NCI-H1048 (cell line): ENCODE measurements at places on chromosomes 2 and 18.

GRCh38 chr18:51520676-51521180 is 323.2 kb upstream of the MEX3C start:
- DNase-seq: no peak

DNA sequence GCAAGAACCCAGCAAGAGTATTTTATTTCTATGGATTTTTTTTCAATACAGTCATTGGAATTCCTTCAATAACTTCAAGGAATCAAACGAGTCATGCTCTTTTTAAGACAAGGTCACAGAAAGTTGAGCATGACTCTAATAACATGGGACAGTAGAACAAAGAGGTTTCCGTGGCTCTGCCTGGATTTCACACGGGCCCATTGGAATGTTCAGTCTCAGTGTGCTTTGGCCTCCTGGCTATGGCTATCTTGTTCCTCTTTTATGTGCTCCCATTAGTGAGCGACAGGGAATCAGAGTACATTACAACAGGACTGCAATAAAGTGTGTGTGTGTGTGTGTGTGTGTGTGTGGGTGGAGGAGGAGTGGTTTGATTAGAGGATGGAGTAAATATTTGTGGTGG is 312.4 kb downstream of the DCC start:
- no peak for DNase-seq

- DNase-seq: no peak
These were observed 24.6 kb upstream of the FZD7 start for GRCh38 chr2:202009019-202009481.

GRCh38 chr2:236113425-236113824 is 54.8 kb downstream of the GBX2 start:
- DNase-seq: no peak

DNA sequence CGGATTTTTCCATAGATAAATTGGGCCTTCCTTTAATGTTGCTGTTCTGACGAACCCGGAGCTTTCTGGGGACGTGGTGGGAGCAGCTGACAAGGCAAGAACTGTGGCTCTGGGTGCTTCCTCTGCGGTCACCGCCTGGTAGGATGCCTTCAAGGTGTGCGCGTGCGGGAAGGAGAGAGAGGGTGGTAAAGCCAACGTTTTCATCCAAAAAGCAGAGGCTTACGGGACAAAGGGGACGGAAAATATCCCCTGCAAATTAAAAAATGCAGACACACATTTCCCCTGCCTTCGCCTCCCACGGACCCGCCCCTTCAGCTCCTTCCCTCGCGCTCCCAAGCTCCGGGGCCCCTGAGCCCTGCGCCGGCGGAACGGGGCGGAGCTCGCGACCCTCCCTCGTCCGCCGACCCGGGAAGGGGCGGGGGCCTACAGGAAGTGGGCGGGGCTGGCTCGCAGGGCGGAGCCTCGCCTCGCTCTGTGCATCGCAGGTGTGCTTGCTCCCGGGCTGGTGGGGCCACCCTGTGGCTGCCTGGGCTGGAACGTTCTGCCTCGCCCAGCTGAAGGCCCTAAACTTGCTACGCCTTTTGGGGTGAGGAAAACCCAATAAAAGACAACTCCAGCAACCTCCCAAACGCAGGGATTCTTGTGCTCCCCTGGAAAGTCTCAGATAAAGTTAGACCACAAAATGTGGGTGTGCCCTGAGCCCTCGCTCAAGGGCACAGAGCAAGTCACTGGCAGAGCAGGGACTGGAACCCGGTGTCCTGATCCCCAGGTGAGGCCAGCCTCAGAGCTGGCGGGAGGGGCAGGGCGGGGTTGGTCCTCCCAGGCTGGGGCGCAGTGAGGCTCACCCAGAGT is 25.4 kb upstream of the SLC66A3 start:
- DNase-seq: no peak

DNA sequence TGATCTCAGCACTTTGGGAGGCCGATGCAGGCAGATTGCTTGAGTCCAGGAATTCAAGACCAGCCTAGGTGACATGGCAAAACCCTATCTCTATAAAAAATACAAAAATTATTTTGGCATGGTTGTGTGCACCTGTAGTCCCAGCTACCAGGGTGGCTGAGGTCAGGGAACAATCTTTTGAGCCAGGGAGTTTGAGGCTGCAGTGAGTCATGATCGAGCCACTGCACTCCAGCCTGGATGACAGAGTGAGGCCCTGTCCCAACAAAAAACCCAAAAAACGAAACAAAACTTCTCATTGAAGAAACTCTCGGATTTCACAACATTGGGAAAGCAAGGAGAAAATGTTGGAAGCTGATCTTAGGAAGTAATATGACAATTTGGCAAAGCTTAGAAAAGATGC is 317.3 kb upstream of the MGAT5 start:
- no peak for DNase-seq

- DNase-seq: no peak
These were observed 785.5 kb upstream of the HS6ST1 start for GRCh38 chr2:129103936-129104878.

- DNase-seq: no peak
These were observed 121.2 kb downstream of the CAPN13 start for GRCh38 chr2:30686000-30686399.

- DNase-seq: no peak
These were observed 26.1 kb downstream of the STK17B start for GRCh38 chr2:196145256-196145655.

DNA sequence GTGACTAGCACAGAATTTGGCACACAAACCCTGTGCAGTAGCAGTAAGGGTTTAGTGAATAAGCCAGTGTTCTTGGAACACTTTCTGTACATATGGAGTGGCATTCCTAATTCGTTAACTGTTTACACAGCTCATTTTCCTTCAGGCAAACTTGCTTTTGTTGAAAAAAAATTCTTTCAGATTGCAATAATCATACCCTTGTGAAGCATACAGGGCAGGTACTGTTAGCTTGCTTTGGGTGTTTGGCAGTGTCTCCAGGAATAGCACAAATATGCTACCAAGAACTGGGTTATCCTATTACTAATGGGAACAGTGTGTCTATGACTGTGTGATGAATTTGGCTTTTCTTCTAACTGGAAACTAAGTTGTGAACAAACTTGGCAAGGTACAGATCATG is 33.4 kb downstream of the UGP2 start:
- no peak for DNase-seq

DNA sequence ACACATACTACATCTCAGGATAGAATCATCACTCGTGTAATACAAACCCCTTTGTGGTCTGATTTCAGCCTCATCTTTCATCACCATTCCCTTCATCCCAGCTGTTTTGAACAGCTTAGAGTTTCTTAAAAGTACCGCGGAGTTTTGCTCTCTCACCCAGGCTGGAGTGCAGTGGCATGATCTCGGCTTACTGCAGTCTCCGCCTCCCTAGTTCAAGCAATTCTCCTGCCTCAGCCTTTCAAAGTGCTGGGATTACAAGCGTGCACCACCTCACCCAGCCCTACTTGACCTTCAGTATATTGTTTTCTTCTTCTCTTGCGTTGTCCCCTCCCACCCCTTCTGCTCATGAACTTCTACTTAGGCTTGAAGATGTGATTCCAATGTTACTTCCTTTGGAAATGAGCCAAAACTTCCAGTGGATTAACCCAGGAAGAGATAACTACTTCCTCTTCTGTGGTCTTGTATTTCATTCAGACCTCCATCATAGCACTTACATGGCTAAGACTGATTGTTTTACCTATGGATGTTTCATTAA is 15.8 kb downstream of the ERLEC1 start:
- no peak for DNase-seq

GRCh38 chr2:46194856-46195255 is 102.4 kb upstream of the EPAS1 start:
- no peak for DNase-seq

DNA sequence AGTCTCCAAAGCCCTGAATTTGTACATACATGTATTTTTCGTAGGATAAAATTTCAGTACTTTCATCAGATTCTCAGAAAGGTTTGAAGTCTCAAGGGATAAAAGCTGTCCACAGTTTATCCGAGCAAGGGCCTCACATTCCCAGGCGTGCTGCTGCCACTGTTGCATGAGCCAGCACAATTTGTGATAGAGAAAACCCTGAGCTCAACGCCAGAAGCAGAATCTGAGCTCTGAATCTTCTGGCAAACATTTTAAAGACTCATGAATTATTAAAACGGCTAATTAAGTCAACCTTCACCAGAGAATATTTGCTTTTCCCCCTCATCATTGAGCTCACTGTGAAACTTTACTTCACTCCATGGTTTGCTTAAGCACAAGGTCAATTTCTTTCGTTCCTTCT is 38.5 kb upstream of the STPG4 start:
- no peak for DNase-seq

DNA sequence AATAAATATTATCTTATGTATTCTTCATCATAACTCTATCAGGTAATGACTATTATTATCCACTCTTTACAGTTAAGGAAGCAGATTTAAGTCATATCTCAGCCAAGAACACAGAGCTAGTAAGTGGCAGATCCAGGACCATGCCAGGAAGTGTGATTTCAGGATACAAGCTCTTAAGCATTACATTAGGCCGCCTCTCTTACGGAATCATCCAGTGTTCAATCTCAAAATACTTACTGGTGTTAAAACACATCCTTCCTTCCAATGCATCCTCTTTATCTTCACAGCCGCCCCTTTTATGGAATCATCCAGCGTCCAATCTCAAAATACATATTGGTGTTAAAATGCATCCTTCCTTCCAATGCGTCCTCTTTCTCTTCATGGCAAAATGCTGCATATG is 14.7 kb upstream of the RGPD4 start:
- no peak for DNase-seq

DNA sequence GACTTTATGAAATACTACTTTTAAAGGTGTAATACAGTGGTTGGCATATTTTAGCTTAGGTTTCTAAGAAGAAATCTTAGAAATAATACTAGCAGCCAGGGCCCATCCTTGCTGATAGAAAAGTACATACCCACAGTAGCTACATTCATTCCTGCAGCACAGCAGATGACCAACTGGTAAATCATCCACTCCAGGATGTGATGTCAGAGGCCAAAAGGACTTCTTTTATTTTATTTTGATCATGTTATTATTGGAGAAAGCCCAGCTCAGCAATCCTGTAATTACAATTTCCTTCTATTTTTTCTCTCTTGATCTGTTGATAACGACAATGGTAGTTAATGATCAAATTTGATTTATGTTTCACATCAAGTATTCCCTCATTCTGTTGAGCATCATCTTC is 18.0 kb upstream of the TTN start:
- DNase-seq: no peak

DNA sequence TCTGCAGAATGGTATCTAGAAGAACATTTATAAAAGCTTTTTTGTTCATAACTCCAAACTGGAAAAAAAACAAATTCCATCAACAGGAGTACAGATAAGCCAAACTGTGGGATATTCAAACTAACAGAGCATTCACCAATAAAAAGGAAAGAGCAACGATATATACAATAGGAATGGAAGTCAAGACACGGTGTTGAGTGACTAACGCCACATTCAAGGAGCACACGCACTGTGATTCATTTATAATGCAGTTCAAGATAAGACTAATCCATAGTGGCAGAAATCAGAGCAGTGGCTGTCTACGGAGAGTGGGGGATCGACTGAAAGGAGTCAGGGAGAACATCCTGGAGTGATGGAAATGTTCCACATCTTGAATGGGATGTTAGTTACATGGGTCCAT is 70.7 kb downstream of the CABYR start:
- DNase-seq: no peak

GRCh38 chr2:182416191-182416590 is 10.6 kb downstream of the PDE1A start:
- no peak for DNase-seq

DNA sequence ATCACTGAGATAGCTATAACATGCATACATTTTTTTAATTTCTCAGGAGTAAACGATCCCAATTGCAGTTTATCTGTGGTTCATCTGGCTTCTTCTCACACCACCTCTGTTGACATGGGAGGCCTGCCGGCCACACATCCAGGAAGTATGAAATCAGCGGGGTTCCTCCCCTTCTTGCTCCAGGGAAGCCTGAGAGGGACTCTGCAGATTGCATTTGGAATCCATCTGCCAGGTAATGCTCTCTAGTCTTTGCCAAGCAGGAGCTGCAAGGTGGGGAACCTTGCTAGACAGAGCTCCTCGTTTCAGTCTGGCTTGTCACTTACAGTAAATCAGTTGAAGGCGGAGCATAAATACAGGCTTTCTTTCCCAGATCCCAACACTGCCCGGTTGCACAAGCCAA is 49.9 kb downstream of the SOX11 start:
- no peak for DNase-seq

GRCh38 chr2:74333175-74333574 is 10.0 kb downstream of the SLC4A5 start:
- no peak for DNase-seq

DNA sequence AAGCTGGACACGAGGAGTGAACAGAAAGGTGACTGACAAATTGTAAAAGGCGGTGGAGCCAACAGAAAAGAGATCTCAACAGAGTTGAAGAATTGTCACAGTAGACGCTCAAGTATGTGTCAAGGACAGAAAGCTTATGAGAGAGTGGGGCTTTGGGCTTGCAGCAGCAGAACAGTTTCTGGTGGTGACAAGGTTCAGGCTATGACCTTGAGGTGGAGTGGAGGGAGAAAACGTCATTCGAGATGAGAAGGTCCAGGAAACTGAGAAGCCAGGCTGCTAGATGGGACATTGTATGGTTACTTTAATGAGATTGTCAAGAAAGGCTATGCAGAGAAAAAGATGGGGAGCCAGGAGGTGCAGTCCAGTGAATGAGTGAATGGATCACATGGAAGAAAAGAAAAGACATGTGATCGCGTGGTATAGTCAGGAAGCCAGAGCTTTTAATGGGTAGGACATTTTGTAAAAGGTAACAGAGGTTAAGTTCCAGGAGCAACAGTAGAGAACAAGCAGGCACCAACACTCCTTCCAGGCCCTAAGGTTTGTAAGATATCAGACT is 91.1 kb upstream of the EPC2 start:
- no peak for DNase-seq

DNA sequence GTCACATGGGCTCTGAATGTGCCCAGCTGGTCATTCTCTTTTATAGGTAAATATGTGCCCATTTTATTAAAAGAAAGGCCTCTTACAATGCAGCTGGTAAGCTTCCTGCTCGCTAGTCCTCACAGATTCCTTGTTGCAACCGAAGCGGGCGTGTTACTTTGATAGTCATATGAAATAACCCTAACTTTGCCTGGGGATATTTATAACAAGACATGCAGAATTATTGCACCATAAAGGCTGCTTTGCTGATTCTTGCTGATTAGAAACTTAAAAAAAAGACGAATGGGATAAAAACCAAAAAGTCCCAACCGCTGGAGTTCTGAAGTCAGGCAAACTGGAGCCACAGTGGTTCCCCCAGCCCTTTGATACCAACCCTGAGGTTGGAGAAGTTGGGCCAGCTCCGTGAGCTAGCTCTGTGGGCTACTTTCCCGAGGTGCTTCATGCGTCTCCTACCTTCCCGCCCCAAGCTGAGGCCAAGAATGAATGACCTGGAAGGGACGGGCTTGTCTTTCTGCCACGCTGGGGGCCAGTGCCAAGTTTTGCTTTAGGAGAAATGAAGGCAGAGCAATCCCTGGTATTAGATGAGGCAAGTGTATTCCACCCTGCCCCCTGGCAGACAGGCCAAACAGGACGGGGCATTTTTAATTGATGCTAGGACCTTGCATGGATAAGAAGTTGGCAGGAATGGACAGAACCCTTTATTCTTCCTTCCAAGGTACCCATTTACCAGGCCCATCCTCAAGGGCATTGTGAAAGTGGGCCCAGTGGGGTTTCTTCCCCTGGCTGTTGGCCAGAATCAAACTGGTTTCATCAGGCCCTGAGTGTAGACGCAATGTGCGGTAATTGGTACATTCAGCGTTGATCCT is 140.4 kb downstream of the KCTD1 start:
- DNase-seq: no peak

- no peak for DNase-seq
These were observed 501.5 kb downstream of the NR4A2 start for GRCh38 chr2:155830817-155831579.

GRCh38 chr2:226891780-226892590 is 56.1 kb downstream of the RHBDD1 start:
- DNase-seq: no peak

GRCh38 chr18:52069201-52069600 is 270.8 kb upstream of the DCC start:
- no peak for DNase-seq
